ENCODE measurements at places on chromosomes 2 and 18.

DNA sequence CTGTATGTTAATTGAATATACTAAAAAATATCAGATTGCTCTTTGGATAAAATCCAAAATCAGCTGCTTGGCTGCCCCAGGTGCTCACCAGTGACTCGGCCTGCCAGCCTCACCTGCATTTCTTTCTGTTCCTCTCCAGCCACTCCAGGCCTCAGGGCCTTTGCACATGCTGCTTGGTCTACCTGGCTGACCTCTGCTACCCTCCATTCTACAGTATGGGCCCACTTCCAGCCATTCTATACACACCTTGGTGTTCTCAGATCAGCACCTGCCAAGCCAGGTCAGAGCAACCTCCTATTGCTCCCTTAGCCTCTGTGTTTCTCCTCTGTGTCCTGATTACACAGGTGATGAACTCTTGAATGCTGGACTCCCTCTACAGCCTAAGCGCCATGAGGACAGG lies 106.6 kb upstream of the TWIST2 start:
- no peak for DNase-seq

- no peak for DNase-seq
Observed at GRCh38 chr2:63073994-63074393, 23.4 kb downstream of the OTX1 start.

DNA sequence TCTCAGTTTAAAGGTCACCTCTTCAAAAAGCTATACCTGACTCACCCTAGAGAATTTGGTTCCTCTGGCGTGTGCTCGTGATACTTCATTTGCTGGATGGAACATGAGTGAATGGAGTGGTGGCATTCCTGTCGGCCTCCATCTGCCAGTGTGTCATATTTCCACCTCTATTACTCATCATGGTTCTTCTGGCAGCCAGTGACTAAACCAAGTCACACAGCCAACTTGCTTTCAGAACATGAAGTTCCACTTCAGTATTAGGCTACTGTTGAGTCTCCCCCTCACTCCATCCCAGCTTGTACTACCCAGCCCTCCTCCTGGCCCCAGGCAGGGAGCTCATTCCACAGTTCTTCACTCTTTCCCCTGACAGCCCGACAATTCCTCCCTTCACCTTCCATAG lies 169.8 kb downstream of the MREG start:
- DNase-seq: no peak

GRCh38 chr18:6751222-6751621 lies 21.7 kb downstream of the ARHGAP28 start:
- no peak for DNase-seq

GRCh38 chr2:20576598-20577115 lies 74.2 kb downstream of the HS1BP3 start:
- no peak for DNase-seq
